Activated CD4-positive, alpha-beta T cell treated with anti-CD3 and anti-CD28 coated beads, Interleukin-2, amount 50 U/mL, for 4 hours (primary cell): ENCODE measurements at places on chromosomes 4 and X.

DNA sequence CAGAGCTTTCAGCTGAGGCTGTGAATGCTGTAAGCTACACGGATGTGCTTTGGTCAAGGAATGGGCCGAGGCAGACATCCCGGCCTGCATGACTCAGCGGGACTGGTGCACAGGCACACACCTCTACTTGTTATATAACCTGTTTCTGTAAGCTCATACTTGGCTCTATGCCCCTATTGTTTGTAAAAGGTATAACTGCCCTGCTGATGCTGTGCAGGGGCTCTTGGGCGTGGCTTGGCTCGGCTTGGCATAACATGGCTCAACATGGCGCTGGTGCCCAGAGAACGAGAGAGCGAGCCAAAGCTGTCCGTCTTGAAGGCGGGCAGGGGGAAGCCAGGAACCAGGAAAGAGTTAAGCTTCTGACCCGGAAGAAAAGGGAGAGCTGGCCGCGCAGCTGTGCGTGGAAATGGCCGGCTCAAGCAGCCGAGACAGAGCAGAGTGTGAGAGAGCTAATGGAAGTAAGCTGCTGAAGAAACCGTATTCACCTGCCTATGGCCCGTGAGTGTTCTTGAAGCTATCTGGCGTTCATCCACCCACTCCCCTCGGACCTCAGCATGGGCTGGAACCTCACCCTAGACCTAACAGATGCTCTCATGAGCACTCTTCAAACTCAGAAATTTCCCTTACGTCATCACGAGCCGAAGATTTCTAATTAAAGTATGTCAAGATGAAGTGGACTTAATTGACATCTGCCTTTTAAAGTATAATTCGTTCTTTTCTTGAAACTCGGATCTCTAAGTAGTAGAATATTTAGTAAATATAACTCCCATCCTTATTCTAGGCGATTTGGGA lies 286.3 kb upstream of the AGA start:
- DNase-seq = no peak

DNA sequence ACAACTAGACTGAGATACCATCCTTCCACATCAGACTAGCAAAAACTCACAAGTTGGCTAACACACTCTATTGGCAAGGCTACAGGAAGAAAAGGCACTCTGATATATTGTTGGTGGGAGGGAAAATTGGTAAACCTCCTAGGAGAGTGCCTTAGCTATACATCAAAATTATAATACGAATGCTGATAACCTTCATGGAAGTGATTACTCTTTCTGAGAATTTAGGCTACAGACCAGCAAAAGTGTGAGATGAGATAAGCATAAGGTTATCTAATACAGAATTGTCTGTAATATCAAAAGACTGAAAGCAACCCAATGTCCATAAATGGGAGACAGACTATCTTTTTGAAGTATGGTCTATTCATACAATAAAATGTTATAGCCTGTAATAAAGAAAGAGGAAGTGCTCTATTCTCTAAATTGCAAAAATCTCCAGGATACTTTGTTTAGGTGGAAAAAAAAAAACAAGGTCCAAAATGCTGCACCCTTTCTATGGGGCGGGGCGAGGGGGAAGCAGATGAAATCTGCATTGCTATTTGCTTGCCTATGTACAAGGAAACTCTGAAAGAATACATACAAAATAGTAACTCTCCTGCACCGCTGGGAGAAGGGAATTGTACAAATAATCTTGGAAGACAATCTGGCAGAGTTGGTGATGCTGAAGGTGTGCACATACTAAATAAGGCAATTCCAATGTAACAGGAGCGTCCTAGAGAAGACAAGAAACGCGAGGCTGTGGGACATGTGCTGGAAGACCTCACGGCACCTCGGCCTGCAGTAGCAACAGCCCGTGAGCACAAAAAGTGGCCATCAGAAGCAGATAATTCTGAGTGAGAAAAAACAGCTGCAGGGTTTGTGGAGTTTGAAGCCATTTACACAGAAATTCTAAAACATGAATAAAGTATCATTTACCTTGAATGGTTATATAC lies 109.7 kb downstream of the AFAP1 start:
- DNase-seq = no peak

DNA sequence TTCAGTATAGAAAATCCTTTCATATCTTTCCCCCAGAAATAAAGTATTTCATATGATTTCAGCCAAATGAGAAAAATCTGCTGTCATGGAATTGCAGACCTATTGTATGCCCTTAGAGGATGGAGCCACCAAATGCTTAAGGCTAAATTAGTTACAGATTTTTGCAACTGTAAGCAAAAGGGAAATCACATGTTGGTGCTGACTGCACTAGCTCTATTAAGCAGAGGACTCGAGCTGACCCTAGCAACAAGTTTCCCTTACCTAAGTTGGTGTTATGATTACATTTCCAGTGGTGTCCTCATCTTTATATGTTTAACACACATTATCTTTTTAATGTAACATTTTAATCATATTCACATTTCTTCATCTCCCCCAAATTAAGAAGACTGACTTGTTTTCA lies 58.3 kb upstream of the DOCK11 start:
- DNase-seq = no peak

DNA sequence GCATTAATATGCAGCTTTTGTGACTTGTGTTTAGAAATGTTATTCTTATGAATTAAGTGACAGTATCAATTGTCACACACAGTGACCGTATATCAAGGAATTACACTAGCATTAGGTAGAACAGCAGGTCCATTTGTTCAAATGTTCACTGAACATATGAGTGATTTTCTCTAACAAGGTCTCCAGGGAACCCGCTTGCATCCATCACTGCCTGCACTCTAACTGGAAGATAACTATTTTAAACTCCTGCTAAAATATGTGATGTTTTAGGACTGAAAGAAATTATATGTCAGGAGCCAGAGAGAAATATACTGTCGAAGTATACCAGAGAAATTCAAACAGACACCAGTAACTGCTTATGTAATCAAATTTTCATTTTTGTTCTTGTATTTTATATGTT lies 1395.7 kb downstream of the PCDH18 start:
- DNase-seq = no peak

- peak; percentile 42 for DNase-seq
Measured at GRCh38 chrX:72100824-72101351, 30.8 kb downstream of the RTL5 start.

- DNase-seq = no peak
Measured at GRCh38 chr4:109578846-109579245, 18.8 kb downstream of the MCUB start.

GRCh38 chr4:166252487-166253402 lies 379.7 kb downstream of the TLL1 start:
- DNase-seq = no peak
